ENCODE measurements at places on chromosomes 11 and 22. TPM values are rescaled to one million over a fixed set of nuclear protein-coding genes. Genes with fewer than 3 reads are reported as not detected.

Gene OR10D3
- polyA plus RNA-seq, result not detected

Gene SEC14L2
- 7.0 TPM for polyA plus RNA-seq

Gene PPME1
- polyA plus RNA-seq, result 42.7 TPM

Gene ADAMTS15
- polyA plus RNA-seq, result 54.1 TPM

Gene MYRF
- 23.1 TPM for polyA plus RNA-seq

Gene CASP5
- polyA plus RNA-seq, result not detected

Gene CLMP
- polyA plus RNA-seq, result 34.1 TPM

Gene KLHL22
- polyA plus RNA-seq, result 37.0 TPM

Gene C11orf87
- 0.22 TPM for polyA plus RNA-seq

Gene BIK
- polyA plus RNA-seq, result 0.78 TPM
